Esophagus mucosa (tissue), 1 donor: ENCODE measurements at places on chromosomes 2 and 18. TPM values are rescaled to one million over a fixed set of nuclear protein-coding genes. Genes with fewer than 3 reads are reported as not detected.

- no peak for ATAC-seq
Measured at GRCh38 chr2:112153179-112153490, 14.9 kb downstream of the FBLN7 start.

DNA sequence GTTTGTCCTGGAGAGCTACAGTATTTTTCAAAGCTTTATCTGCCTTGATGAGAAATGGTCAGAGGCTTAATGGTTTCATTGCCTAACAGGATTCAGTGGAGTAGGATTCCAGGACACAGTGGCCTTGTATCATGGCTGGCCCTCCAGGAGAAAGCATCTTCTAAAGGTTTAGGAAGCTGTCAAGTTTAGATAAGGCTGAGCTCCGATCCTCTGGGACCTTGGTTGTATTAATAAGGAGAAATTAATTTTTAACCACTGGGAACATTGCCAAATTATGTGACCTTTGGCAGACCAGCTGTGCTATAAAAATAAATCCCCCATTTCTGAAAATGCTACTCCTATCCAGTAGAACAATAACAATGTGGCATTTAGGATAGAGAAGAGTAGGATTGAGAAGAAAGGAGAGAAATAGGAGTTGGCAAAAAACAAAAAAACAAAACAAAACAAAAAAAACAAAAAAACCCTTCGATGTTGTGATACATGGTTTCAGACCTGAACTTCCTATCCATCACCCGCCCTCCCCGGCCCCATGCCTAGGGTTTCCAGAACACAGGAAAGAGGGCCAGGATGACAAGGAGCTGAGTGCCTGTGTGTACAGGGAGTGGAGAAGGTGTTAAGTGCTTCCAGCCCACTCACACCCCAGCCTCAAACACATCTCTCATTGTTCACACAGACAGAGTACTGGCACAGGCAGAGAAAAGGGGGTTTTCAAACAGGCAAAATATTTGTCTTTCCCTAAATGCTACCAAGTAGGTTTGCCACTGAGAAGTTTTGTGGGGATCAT, 6.3 kb downstream of the NRP2 start:
- no peak for ATAC-seq

GRCh38 chr2:145290986-145291385, 771.1 kb upstream of the ZEB2 start:
- ATAC-seq = no peak

The MROH2A gene
- total RNA-seq = 0.52 TPM

- ATAC-seq = no peak
Measured at GRCh38 chr2:180001726-180002125, 5.4 kb downstream of the CWC22 start.

DNA sequence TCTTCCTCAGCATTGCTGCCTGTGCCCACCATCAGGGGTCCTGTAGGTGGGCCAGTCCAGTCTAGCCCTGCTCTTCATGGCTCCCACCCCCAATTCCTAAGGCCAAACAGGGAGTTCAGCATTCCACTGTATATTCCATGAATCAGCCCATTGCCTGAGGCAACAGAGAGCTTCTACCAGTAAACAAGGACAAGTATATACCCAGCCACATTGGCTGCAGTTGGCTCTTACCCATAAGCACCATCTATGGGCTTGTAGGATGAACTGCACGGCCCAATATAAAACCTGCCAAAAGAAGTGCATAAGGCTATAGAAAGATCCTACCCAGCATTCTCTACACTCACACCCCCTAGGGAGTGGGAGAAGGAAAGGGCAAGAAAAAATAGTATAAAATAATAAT, 95.1 kb upstream of the SALL3 start:
- ATAC-seq = no peak

DNA sequence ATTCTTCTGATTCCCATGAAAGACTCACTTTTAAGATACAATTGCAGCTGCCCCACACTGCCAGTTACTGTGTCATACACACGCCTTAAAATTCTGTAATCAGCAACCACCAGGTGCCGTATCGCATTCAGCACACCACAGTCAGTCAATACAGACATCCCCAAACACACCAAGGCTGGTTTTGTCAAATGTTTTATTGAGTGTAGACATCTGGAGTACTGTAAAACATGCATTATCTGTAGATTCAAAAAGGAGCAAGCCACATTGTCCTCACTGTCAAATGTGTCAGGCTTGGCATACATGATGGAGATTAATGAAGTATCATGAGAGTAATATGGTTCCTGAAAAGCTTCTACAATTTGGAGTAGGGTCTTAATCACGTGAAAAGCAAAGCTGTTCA, 109.7 kb upstream of the SP3 start:
- no peak for ATAC-seq

DNA sequence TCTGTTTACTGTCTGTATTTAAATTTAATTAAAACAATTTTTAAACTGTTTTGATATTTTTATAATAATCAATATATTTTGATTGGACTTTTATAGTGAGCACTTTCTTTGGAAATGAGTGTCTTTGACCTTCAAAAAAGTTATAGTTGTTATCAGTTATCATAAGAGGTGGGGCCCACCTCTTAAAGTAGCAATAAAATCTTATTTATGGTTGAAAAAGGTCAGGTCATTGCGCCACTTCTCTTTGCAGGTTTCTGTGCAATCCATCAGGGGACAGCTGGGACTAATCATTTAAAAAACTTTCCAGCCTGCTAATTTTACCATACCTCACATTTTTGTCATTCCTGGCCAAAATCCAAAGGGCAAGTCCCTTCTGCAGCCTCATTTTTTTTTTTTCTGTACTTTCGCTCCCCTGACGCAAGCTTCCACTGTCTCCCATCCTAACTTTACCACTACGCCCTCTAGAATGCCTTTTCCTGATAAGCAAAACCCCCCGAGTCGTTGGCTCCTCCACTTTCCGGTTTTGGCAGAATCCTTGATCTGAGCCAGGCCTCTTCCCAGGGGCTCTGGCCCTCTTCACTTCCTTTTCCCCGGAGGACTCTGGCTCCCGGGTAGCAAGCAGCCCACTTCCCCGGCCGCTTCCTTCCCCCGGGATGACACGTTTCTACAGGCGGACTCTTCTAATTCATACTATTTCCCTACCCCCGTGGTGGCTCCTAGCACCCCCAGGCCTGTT, 1.1 kb upstream of the SEH1L start:
- ATAC-seq = no peak

GRCh38 chr2:109422071-109422757, 191.6 kb downstream of the SEPTIN10 start:
- no peak for ATAC-seq

The MOGAT1 gene
- total RNA-seq = not detected

The CHST9 gene
- total RNA-seq = 0.56 TPM
